CD4-positive, alpha-beta memory T cell (primary cell): ENCODE measurements at places on chromosomes 5 and 9. TPM values are rescaled to one million over a fixed set of nuclear protein-coding genes. Genes with fewer than 3 reads are reported as not detected.

The PCDHB8 gene
- not detected for polyA plus RNA-seq

DNA sequence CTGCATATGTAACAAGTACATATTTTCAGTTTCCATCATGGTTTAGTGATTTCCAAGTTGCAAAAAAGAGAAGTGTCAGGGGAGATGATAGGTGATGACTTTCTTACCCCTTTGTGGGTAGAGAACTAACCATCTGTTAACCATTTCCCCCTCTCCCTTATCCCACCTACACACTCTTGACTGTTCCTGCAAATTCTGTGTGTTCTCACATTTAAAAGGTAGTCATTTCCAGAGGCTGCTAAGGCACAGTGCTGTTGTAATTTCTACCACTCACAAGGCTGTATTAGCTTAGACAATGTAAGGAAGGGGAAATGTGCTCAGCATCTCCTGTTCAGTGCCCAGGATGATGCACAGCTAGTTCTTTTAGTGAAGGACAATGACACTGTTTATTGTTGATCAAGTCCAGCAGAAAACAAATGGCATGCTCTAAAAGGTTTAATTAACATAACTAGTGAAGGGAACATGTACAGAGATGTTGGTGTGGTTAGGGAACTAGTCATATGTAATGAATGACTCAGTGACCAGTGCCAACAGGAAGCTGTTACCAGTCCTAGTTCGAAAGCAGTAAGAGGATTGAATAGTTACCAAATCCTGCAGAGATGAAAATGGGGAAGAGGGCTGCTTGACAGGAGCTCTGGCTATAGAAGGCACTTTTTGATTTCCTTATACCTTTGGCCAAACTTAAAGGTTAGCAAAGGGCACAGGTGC lies 165.1 kb downstream of the PLK2 start:
- DNase-seq: no peak

DNA sequence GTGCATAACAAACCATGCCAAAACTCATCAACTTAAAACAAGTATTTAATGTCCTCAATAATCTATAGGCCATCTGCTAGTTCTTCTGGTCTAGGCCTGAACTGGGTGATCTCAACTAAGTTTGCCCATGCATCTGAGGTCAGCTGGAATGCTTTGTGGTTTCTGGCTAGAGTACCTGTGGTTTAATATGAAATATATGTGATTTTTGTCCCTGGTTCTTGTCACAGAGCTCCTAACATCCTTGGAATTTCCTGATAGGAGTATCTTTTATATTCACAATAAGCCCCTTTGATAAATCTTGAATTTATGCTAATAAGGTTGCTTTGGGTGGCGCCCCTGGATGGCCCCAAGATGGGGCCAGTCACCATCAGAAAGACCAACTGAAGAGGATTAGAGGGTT lies 535.9 kb downstream of the DNAH5 start:
- no peak for DNase-seq

DNA sequence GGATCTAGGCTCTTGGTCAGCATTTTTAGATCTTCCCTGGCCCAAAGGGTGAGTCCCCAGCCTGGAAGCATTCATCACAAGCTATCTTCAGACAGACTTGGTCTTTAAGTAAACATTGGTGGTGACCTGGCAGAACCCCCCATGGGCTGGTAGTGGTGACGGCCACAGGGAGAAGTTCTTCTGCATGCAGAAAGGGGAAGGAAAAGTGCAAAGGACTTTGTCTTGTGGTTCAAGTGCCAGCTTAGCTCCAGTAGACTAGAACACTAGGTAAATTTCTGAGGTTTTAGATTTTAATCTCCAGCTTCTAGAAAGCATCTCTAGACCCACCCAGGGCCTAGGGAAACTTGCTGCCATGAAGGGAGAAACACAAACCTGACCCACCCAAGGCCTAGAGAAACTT lies 584.0 kb downstream of the CHSY3 start:
- no peak for DNase-seq

The PCDHGA9 gene
- not detected for polyA plus RNA-seq

DNA sequence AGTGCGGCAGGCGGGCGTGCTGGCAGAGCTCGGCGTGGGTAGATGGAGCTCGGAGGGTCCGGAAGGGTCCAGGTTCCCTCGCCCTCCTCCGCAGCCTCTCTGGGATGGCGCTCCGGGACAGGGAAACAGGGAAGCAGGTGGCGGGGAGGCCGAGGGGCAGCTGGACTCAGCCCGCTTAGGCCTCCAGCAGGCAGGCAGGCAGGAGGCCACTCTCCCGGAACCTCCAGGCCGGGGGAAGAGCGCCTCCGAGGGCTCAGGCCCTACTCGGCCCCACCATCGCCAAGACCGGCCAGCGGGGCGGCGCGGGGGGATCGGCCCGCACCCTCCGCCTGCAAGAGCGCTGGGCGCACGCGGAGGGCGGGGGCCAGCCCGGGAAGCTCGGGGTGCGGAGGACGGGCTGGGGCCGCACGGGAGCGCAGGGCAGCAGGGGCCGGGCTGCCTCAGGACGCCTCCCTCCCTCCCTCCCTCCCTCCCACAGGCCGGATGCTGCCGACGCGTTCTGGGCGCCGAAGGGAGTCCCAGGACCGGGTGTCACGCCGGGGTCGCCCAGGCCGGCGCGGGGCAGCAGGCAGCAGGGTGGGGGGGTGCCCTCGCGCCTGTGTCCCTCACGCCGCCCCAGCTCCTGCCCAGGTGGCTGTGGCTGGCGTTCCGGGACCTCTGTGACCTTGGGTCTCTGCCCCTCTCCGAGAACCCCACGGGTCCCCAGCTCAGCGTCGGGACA lies 977 bp downstream of the MGAT4B start:
- peak; percentile 34 for DNase-seq

- DNase-seq: no peak
These were observed 455.4 kb downstream of the SEMA5A start for GRCh38 chr5:9090381-9091026.

DNA sequence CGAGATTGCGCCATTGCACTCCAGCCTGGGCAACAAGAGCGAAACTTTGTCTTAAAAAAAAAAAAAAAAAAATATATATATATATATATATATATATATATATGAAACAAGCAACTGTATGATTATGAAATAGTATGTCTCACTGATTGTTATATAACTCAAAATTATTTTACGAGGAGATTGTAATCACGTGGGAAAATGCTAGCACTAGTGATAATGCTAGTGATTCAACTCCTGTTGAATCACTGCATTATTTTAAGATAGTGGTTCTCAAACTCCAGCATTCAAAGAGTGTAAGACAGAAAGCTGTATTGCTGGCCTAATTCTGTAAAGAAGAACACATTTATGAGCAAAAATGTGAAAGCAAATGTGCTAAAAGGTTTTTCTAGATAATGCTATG lies 12.4 kb upstream of the PTPN3 start:
- DNase-seq: no peak

GRCh38 chr5:56984445-56984844 lies 32.5 kb upstream of the MIER3 start:
- no peak for DNase-seq

- DNase-seq: no peak
These were observed 19.1 kb downstream of the SLC36A3 start for GRCh38 chr5:151284392-151284967.

The CYSRT1 gene
- not detected for polyA plus RNA-seq

DNA sequence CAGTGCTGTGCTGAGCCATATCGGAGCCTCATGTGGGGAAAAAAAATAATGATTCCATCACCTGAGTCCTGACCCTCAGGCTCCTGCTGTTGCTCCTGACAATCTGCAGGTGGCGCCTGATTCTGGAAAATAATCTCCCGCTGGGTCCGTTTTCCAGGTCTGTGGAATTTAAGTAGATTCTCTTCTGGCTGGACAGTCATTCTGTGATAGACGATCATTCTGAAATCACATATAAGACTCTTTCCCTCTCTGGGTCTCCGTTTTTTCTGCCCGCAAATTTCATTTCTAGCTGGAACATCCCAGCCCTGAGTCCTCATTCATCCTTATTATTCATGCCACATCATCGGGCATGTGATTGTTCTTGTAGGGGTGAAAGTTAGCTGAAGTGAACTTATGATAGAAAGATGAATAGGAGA lies 22.1 kb upstream of the STXBP1 start:
- DNase-seq: peak; percentile 25

The GRIA1 gene
- not detected for polyA plus RNA-seq

GRCh38 chr9:131169563-131170240 lies 44.3 kb downstream of the NUP214 start:
- no peak for DNase-seq

DNA sequence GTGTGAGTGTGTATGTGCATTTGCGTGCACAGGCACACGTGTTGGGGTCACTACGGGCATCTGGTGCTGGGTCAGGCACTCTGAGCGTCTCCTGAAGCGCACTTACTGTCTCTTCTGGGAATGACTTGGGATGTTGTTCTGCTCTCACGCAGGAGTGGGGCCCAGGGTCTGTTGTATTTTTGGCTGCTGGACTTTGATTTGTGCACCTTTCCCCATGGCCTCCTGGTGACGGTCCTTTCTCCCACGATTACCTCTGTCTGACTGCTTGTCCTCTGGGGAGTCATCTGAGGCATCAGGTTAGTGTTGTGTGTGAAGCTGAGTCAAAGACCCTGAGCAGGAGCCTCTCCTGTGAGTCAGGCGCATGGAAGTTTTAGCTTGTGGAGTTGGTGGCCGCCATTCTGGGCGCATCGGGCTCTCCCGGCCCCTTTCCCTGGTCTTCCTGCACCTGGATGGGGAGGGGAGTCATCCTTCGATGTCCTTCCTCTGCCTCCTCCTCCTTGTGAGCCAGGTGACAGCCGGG lies 62.1 kb downstream of the RXRA start:
- no peak for DNase-seq

DNA sequence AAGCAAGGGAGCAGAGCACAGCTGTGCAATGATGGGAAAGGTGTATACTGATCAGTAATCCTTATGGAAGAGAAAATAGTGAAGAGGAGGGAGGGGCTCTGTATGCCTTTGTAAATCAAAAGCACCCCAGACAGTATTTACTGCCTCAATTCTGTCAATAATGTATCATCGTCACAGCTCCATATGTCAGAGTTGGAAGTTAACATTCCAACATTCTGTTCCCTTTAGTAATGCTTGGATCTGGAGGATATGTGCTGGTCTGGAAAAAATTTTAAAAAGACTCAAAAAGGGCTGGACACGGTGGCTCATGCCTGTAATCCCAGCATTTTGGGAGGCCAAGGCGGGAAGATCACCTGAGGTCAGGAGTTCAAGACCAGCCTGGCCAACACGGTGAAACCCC lies 310.4 kb downstream of the ACTL7B start:
- no peak for DNase-seq

DNA sequence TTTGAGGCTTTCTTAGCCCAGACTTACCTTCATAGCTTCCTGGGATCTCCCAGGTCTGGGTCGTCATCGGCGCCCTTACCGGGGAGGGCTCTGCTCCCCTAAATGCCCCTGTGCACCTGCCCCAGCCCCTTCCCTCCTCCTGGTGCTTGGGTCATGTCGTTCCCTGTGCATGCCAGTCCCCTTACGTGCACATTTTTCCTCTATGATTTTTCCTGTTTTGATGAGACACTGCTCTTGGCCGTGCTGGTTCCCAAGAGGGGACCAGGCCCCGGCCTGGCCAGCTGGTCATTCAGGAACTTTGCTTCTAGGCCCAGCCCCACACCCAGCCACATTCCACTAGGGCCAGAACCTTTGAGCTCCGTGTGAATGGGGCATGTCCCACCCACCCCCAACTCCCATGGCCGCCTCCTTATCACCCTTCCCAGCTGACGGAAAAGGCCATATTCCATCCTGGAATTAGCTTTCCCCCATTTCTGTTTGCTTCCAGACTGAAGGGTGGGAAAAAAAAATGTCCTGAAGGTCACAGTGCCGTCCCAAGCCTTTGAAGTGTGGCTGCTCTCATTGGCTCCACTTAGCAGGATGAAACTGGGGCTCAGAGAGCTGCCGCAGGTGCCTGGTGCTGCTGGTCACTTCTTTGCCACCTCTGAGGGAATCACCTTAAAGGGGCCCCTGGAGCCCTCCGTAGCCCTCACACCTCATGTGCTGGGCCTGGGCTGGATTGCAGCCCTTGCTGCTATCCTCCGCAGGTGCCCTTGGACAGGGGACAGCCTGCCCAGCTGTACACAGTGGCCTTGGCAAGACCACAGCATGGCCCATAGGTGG lies 25.1 kb downstream of the ERGIC1 start:
- no peak for DNase-seq

GRCh38 chr5:106759581-106759980 lies 911.2 kb downstream of the EFNA5 start:
- no peak for DNase-seq

- no peak for DNase-seq
These were observed 177.6 kb upstream of the MVB12B start for GRCh38 chr9:126148994-126149393.

The LCN1 gene
- polyA plus RNA-seq: not detected

- DNase-seq: no peak
These were observed 22.4 kb upstream of the NREP start for GRCh38 chr5:111779260-111779921.

GRCh38 chr5:89983216-89983615 lies 426.3 kb downstream of the CETN3 start:
- DNase-seq: no peak

- DNase-seq: no peak
These were observed 65.0 kb upstream of the DAP start for GRCh38 chr5:10825897-10826644.

- DNase-seq: no peak
These were observed 25.2 kb downstream of the NKD2 start for GRCh38 chr5:1033606-1034420.

The TMEM167A gene
- polyA plus RNA-seq: 67.3 TPM

DNA sequence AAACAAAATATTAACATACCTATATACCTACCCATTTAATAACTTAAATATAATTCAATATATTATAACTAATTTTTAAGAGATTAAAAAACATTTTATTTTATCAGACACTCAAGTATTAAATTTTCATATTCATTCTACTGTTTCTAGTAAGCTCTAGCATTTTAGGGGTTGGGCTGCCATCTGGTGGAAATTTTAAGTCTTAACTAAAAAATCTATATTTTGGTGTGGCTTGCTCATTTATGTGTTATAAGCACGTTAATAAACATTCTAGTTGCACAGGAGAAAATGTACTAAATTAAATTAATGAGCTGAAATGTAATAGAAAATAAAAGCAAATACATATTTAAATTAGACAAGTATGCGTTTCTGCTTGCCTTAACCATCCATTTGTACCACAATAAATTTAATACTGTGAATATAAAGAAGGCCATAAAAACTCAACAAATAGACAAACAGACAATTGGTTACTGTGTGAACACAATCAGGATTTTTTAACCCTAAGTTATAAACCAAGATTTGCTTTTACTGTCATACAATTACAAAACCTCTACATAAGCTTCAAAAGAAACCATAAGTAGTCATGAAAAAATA lies 1728.3 kb upstream of the CDH9 start:
- DNase-seq: no peak

- DNase-seq: no peak
These were observed 5.9 kb downstream of the TNFSF15 start for GRCh38 chr9:114799925-114800324.

DNA sequence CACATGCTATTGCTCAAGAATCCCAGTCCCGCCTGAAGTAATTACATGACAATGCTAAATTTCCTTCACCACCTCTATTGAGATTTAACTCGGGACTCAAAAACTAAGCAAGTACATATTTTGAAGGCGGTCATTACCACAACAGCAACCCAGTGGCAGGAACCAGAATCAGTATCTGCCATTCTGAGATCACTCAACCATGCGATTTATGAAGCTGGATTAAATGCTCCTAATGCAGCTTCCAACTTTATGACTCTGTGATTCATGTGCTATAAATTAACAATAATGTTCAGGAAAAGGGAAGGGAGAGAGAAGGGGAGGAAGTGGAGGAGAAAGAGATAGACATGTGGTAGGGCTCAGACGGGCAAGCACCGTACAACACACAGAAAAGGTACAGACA lies 194.7 kb downstream of the DNAH5 start:
- DNase-seq: no peak
